ENCODE measurements at places on chromosomes 3 and 15.

DNA sequence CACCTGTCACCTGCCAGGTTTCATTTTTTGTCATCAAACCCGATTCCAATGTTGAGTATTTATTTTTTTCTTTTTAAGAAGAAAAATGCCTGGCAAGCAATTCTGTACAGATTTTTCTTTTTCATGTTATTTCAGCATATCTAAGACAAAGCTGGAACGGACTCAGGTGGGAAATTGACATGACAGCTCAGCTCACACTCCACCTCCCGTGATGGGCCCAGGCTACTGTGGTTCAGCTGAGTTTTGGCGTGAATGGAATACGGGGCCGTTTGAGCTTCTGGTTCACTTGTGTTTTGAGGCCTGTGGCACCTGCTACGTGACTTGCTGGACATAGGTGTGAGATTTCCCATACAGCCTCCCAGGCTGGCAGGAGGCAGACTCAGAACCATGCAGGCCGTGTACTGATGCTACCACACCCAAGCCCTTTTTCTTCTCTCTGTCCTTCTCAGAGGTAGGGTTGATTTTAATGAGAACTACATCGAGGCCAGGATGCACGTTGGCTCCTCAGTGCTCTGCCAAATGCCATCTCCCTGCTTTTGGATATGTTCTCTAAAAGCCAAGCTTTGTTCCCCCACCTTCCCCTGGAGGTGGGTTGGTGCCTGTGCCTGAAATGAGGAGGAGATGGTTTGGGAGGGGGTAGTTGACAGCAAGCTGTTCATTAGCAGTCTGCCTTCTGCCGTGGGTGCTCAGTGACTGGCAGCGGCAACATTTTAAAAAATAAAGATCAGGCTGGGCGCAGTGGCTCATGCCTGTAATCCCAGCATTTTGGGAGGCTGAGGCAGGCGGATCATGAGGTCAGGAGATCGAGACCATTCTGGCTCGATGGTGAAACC lies 48.7 kb downstream of the TRAK1 start:
- DNase-seq, result no peak

DNA sequence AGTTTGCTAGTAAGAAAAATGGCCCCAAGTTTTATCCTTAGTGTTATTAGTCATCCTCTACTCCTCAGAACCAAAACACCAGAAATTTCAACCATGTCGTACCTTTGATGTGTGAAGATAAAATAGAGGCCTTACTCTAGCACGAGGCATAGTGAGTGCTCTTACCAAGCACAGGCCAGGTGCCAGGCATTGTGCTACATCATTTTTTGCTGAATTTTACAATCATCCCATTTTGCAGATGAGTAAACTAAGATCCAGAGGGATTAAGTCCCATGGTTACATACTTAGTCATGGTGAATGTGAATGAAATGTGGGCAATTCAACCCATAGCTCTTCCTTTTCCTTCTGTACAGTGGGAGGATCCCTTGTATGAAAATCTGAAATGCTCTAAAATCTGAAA lies 15.2 kb downstream of the LMCD1 start:
- no peak for DNase-seq

GRCh38 chr15:45110256-45110820 lies 3.6 kb downstream of the DUOX2 start:
- no peak for DNase-seq

GRCh38 chr3:39378957-39379777 lies 4.0 kb upstream of the SLC25A38 start:
- DNase-seq, result no peak

- DNase-seq, result no peak
These were observed 412 bp downstream of the CHDH start for GRCh38 chr3:53845881-53846133.

GRCh38 chr3:79200456-79200855 lies 567.3 kb downstream of the ROBO1 start:
- no peak for DNase-seq

- DNase-seq, result no peak
These were observed 101.8 kb downstream of the DNAJB8 start for GRCh38 chr3:128364808-128365360.

DNA sequence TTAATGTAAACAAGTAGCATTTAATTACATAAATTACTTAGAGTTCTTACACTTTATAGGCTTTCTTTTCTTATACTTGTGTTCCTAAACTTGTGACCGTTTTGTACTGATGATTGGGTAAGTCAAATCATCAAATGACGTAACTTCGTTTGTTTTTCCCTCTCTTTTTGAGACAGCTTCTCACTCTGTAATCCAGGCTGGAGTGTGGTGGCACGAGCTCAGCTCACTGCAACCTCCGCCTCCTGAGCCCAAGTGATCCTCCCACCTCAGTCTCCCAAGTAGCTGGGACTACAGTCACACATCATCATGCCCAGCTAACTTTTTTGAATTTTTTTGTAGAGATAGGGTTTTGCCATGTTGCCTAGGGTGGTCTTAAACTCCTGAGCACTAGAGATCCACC lies 226.0 kb downstream of the TCF12 start:
- no peak for DNase-seq

DNA sequence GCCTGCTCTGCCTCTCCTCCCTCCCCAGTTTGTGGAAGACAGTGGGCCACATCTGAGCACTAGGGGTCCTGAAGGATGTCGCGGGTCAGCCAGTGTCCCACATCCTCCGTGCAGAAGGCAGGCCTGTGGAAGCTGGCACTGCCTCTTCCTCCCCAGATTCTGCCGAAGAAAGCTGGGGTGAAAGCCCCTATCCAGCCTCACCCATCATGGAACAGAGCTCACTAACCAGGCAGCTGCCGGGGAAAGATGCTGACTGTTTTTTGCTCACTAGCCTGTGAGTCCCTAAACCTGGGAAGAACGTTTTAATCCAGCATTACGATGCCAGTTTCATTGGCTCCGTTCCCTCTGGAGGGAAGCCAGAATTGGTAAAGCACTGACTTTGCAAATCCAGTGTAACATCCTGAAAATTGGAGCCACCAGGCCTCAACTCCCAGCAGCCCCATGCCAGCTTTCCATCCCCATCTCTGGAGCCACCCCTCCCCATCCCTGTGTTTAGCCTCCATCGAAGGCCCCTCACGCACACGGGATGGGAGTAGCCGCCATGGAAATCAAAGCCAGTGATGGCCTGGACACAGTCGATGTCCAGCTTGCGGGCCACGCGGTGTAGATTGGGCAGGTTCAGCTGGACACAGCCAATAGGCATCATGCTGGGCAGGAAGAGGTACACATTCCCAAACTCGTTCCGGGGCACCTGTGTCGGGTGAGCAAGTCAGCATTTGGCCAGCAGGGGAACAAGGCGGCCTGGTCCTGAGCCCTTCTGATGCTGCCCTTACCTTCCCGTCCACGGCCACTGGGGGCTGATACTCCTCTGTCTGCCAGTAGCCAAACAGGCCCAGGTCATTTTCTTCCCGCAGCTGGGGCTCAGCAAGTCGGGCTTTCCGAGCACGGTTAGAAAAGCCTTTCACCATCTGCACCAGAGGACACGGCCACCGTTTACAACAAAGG lies 23.5 kb downstream of the TMEM43 start:
- no peak for DNase-seq

DNA sequence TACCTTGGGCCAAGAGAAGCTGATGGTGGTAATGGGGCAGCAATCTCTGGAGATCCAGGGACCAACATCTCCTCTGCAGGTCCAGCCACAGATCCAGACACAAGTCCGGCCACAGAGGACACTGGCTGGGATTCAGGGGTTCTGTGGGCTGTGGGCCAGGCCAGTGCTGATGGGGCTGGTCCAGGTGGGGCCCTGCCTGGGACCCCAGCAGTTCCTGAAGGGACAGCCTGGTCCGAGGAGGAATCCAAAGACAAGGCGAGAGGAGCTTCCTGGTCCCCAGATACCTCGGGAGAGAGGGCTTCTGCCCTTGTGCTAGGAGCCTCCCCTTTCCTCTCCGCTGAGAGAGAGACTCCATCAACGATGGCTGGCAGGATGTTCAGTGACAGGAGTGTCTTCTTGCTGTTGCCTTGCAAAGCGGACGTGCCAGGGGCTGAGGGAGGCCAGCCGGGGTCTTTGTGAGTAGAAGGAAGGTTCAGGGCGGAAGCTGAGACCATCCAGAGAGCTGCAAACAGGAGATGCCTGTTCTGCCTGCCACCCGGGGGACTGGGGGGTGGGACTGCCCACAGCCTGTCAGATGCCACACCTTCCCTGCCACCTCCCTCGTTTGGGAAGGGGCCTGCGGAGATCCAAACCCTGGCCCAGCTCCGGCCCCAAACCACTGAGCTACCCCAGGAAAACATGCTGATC lies 24.5 kb upstream of the GOLGA6C start:
- no peak for DNase-seq

DNA sequence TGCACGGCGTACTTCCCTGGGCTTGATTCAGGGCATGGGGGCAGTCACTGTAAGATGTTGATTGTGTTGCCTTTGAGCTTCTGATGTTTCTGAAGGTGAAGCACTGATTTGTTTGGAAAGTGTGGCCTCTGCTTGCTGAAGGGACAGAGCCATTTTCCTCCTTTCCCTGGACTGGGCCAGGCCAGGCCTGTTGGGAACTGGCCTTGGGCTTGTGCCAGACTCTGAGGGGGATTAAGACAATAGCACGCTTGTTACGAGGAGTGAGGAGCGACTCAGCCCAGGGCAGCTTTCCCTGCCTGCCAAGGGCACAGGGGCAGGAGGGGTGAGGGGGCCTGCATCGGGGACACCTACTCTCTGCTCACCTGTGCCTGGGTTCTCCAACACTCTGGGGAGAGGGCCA lies 42.9 kb downstream of the LINGO1 start:
- DNase-seq, result no peak

DNA sequence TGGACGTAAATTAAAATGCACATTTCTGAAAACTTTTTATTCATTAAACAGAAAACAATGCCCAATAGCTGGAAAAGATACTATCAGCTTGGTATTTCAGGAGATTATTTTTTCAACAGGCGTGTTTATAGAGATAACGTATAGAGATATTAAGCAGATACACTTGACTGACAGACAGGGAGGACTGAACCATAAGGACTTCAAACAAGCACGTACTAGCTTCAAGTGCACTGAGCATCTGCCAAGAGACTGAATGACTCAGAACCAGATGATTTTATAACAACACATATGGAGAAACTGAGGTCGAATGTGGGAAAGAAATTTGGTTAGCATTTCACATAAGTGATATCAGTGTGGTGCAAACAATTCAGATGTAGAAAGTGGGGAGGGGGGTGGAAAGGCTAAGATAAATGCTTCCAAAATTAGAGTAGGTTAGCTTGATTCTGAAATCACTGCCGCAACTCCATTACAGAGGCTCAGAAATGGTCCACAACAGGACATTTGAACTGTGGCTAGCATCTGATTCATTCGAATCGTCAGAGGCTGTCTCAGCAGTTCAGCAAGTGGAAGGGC lies 103.5 kb downstream of the SEMA6D start:
- no peak for DNase-seq

- DNase-seq, result no peak
These were observed 139.4 kb downstream of the OPA1 start for GRCh38 chr3:193732391-193732790.

DNA sequence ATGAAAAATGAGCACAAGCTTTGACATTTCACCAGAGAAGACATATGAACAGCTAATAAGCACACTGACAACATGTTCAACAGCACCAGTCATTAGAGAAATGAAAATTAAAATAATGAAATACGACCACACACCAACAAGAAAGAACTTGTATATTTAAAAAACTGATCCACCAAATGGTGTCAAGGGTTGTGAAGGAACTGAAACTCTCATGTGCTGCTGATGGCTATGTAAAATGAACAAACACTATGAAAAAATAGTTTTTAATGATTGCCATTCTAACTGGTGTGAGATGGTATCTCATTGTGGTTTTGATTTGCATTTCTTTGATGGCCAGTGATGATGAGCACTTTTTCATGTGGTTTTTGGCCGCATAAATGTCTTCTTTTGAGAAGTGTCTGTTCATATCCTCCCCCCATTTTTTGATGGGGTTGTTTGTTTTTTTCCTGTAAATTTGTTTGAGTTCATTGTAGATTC lies 193.8 kb downstream of the SCAPER start:
- no peak for DNase-seq

DNA sequence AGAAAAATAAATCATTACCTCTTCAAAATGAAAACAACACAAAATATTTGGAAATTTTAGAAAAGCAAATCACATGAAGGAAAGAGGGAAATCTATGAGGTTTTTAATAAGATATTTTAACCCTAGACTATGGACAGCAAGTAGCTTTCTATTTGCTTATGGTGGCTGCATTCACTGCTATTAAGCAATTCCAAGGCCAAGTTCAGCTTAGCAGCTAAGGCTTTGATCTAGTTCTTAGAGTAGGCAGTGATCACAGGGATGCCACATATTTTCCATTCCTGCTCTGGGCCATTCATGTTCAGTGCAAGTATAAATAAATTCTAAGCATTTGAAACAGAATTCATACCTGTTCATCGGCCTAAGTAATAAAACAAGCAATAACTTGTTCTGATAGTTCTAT lies 235.3 kb downstream of the CDIN1 start:
- DNase-seq, result no peak

DNA sequence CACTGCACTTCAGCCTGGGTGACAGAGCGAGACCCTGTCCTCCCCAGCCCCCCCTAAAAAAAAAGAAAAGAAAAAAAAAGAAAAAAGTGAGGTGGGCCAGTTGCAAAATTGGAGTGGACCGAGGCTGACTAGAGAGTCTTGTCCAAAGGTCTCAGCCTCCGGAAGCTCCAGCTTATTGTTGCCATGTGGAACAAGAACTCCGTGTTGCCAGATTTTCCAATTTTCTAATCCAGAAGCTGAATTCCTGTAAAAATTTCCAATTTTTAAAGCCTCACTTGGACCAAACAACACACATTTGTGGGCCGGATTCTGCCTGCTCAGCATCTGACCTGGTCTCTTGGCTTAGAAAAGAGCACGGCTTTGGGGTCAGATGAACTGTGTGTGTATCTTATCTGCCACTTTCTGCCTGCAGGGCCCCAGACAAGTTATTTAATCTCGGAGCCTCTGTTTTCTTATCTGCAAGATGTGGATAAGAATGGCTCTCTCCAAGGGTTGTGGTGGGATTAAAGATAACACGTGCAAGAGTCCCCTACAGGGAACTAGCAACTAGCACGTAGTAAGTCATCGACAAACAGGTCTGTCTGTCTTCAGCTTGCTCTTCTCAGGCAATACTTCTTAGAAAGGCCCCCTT lies 73.7 kb upstream of the TLE3 start:
- DNase-seq, result no peak

DNA sequence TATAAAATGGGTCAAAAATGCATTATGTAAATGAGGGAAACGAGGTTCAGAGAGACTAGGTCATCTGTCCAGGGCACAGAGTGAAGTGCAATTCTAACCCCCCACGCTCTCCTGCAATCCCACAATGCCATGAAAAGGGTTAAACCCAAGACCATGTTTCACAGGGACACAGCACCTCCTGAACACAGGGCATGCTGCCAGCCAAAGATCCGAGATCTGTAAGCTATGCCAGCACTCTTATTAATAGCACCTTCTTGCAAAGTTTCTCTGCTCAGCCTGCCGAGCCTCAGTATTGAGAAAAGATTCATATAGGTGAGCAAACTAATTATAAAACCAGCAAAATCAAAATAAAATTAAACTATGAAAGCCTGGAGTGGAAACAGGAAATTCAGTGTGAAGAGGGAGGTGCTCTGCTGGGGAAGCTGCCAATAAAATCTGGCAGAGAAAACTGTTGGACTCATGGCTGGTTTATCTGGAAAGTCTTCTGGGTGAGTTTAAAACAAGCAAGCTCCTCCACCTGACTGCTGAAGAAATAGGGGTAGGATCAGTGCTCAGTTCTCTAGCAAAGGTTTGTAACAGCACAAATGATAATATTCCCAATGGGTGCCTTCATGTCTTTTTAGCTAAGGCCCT lies 50.3 kb downstream of the LRIG1 start:
- no peak for DNase-seq

All from CD4-positive, alpha-beta T cell treated with Interferon alpha-2 for 1 hour (primary cell).